Urinary bladder (tissue), 4 donors: ENCODE measurements at places on chromosomes 3 and 15.

- no peak for DNase-seq
Measured at GRCh38 chr3:71269906-71270305, 313.6 kb downstream of the FOXP1 start.

GRCh38 chr3:127710155-127710941 is 37.6 kb downstream of the ABTB1 start:
- DNase-seq: no peak

GRCh38 chr3:151992326-151993041 is 119.0 kb downstream of the SUCNR1 start:
- no peak for DNase-seq

GRCh38 chr3:125110016-125110875 is 54.4 kb upstream of the HEG1 start:
- DNase-seq: no peak

- DNase-seq: no peak
Measured at GRCh38 chr3:70519913-70520659, 207.6 kb upstream of the MDFIC2 start.

GRCh38 chr3:107950417-107950816 is 140.4 kb downstream of the CD47 start:
- no peak for DNase-seq

- no peak for DNase-seq
Measured at GRCh38 chr15:68010361-68011153, 43.6 kb upstream of the PIAS1 start.

GRCh38 chr3:158830391-158830790 is 28.5 kb downstream of the MFSD1 start:
- DNase-seq: no peak

DNA sequence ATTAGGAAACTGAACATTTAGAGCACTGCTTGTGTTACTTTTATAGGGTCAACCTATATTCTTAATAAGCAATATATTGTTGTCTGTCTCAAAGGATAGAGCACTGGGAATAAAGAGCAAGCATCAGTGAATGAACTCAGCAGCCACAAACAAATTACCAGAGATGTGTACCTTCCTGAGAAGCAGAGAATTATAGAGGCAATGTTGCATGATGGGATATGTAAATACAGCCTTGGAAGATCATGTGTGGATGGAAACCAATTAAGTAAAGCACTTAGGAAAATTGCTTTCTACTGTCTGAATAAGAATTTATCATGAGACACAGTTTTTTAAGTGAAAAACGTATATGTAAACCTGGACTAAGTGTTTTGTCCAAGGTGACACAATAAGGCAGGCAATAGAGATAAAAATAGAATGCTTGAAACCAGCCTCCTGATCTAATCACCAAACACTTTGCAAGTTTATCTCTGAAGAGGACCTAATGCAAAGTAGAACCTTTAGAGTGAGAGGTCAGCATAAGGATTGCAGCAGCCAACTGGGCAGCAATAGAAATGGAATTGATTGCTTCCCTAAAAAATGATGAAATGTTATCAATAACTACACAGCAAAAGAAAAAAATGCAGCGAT is 848.0 kb downstream of the TUSC7 start:
- no peak for DNase-seq

DNA sequence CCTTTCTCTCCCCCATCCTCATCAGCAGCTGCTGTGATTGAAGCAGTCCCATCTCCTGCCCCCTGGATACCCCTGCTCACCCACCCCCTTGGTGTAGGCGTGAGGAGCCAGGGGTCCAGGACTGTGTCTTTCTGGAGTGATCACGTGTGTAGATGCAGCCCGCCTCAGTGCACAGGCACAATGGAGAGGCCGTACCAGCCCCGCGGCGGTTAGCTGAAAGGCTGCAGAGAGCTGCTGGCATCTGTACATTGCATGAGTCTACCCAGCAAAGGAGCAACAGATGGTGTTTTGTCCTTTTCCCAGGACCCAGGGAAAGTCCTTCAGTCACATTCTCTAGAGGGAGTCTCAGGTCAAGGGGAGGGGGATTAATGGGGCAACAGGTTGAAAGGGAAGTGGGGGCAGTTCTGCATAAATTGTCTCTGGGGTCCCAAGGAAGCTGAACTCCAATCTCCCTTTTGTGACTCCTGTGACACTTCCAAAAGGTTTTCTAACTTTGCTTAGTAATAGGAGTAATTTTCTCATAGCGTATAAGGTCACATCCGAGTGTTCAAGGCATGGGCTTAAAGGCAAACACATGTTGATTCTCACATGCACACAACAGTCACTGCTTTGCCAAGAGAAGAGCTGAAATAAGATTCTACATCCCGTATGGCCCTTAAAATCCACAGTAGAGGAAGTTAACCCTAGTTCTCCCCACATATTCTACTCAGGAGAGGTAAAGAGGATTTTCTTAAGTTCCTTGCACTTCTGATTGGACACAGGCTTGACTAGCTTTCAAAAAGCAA is 7.1 kb downstream of the CSPG5 start:
- DNase-seq: no peak

GRCh38 chr15:86650094-86650493 is 570.4 kb downstream of the AGBL1 start:
- no peak for DNase-seq
